ENCODE measurements at places on chromosomes 6 and 20. TPM values are rescaled to one million over a fixed set of nuclear protein-coding genes. Genes with fewer than 3 reads are reported as not detected.

The ADGB gene
- total RNA-seq, result not detected

The ZNF165 gene
- 0.16 TPM for total RNA-seq

The ITCH gene
- 41.8 TPM for total RNA-seq

The MYLK2 gene
- total RNA-seq, result 0.72 TPM

The RAD21L1 gene
- 0.52 TPM for total RNA-seq

The MEI4 gene
- not detected for total RNA-seq

The SAMD3 gene
- not detected for total RNA-seq

The BPIFB4 gene
- not detected for total RNA-seq

The HLA-DMA gene
- total RNA-seq, result 1.0 TPM

The RAB44 gene
- total RNA-seq, result 0.13 TPM

The SPEF1 gene
- total RNA-seq, result not detected

The GPLD1 gene
- total RNA-seq, result 0.26 TPM

The PI3 gene
- not detected for total RNA-seq

The RAET1E gene
- not detected for total RNA-seq

The SSTR4 gene
- total RNA-seq, result not detected

The DCBLD1 gene
- 75.8 TPM for total RNA-seq

The SCUBE3 gene
- 0.16 TPM for total RNA-seq

The SYCP2L gene
- total RNA-seq, result not detected

The SEL1L2 gene
- not detected for total RNA-seq

The KCNK17 gene
- not detected for total RNA-seq

The HCRTR2 gene
- total RNA-seq, result not detected

The MATN4 gene
- not detected for total RNA-seq

The FAM217A gene
- not detected for total RNA-seq

The SMOC2 gene
- not detected for total RNA-seq

The LSM2 gene
- total RNA-seq, result 75.9 TPM

The CDYL gene
- total RNA-seq, result 16.0 TPM

The FAM110A gene
- total RNA-seq, result 4.7 TPM

The CAGE1 gene
- total RNA-seq, result under 0.01 TPM

The ACTL10 gene
- total RNA-seq, result 1.4 TPM

The CST4 gene
- 0.78 TPM for total RNA-seq

The ZNF311 gene
- 1.4 TPM for total RNA-seq

The THBS2 gene
- 441 TPM for total RNA-seq

The SLC22A1 gene
- not detected for total RNA-seq

The UNC5CL gene
- total RNA-seq, result 0.13 TPM

The RNF217 gene
- total RNA-seq, result 11.1 TPM

The UNC93A gene
- total RNA-seq, result not detected

The PRPH2 gene
- 2.5 TPM for total RNA-seq

The ATAT1 gene
- total RNA-seq, result 3.8 TPM

The SLC35A1 gene
- 13.7 TPM for total RNA-seq

The LST1 gene
- total RNA-seq, result not detected

The ARMC2 gene
- 1.9 TPM for total RNA-seq

The CLPSL2 gene
- total RNA-seq, result not detected

The OR12D3 gene
- total RNA-seq, result not detected

The OR2J3 gene
- total RNA-seq, result not detected

The PSMF1 gene
- total RNA-seq, result 118 TPM

The GATA5 gene
- not detected for total RNA-seq

The BANF2 gene
- not detected for total RNA-seq

The BFSP1 gene
- 6.4 TPM for total RNA-seq

The COL12A1 gene
- 110 TPM for total RNA-seq

The POLR3F gene
- 9.3 TPM for total RNA-seq

The TREML1 gene
- total RNA-seq, result not detected

Data from epithelial cell of alveolus of lung (primary cell).